PC-9 (cell line): ENCODE measurements at places on chromosomes 16 and 17.

- DNase-seq = no peak
These were observed 151.7 kb downstream of the RBFOX3 start for GRCh38 chr17:79459003-79459655.

DNA sequence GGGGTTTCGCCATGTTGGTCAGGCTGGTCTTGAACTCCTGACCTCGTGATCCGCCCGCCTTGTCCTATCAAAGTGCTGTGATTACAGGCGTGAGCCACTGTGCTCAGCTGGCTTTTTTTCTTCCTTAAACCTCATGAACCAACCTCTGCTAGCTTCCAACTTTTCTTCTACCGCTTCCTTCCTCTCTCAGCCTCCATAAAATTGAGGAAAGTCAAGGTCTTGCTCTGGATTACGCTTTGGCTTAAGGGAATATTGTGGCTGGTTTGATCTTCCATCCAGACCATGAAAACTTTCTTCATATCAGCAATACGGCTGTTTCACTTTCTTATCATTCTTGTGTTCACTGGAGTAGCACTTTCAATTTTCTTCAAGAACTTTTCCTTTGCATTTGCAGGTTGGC is 57.5 kb upstream of the SDK2 start:
- no peak for DNase-seq

- DNase-seq = no peak
These were observed 10.1 kb downstream of the IRF8 start for GRCh38 chr16:85908889-85909589.

GRCh38 chr17:62595484-62595883 is 32.0 kb upstream of the MRC2 start:
- no peak for DNase-seq

GRCh38 chr16:47719713-47720112 is 258.6 kb downstream of the PHKB start:
- no peak for DNase-seq

DNA sequence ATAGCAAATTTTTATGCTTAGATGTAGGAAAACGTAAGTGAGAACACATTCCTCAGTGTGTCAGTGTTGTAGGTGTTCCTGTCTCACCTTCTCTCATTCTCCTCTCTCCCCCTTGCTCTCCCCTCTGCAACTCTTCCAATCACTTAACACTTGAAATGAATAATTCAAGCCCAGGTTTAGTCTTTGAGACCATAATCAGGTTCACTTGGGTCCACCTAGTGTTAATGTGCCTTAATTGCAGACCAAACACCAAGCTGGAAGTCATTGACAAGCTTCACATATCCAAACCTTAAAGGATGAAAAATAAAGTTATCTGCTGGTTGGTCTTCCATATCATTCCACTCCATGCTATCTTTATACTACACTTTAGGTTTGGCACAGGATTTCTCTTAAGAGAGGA is 37.0 kb downstream of the STXBP4 start:
- DNase-seq = no peak

DNA sequence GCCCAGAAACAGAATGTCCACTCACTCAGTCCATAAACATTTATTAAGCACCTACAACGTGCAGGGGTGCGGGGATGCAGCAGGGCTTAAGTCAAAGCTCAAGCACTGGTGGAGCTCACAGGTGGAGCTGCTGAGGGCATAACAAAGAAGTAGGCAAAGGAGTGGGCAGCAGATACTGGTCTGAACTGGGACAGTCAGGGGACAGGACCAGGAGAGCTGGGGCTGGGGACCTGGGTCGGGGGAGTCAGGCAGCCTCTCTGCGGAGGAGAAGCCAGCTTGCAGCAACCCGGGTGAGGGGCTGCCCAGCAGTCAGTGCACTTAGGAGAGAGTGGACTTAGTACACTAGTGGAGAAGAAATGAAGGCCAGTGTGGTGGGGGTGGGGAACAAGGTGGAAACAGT is 10.0 kb upstream of the TNFRSF13B start:
- no peak for DNase-seq
